Activated gamma-delta T cell treated with anti-CD3 and anti-CD28 coated beads, Interleukin-2, amount 50 U/mL, for 16 hours (primary cell): ENCODE measurements at places on chromosomes 12 and 14.
A peak's percentile ranks its signal among the peaks of the same experiment; 100 is the strongest.

GRCh38 chr12:65524666-65525065, 246.2 kb downstream of the MSRB3 start:
- no peak for DNase-seq

- DNase-seq, result no peak
Observed at GRCh38 chr12:108517288-108518100, 2.4 kb downstream of the FICD start.

GRCh38 chr12:102811110-102811737, 105.8 kb downstream of the PAH start:
- DNase-seq, result no peak

DNA sequence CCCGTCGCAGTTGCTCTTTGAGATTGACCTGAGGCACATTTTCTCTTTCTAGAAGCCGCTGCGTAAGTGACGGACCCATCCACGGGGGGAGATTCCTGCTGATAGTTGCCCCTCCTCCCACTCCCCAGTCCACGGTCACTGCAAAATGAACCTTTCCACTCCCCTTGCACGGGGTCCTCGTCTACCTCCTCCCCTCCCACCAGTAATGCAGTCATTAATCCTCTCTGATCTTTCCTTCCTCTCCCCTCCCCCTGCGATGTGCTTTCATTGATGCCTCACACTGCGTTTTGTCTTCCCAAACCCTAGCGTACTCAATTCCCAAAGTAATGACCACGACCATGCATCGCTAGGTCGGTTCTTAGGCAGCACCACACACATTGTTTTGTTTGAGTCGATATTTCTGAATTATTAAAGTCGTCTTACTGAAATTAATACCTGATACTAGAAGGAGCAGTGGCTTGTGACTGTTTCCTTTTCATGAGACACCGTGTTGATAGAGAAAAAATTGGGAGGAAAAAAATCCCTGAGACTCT, 857 bp downstream of the ETNK1 start:
- DNase-seq, result no peak

GRCh38 chr12:39931857-39932256, 174.0 kb downstream of the SLC2A13 start:
- no peak for DNase-seq

DNA sequence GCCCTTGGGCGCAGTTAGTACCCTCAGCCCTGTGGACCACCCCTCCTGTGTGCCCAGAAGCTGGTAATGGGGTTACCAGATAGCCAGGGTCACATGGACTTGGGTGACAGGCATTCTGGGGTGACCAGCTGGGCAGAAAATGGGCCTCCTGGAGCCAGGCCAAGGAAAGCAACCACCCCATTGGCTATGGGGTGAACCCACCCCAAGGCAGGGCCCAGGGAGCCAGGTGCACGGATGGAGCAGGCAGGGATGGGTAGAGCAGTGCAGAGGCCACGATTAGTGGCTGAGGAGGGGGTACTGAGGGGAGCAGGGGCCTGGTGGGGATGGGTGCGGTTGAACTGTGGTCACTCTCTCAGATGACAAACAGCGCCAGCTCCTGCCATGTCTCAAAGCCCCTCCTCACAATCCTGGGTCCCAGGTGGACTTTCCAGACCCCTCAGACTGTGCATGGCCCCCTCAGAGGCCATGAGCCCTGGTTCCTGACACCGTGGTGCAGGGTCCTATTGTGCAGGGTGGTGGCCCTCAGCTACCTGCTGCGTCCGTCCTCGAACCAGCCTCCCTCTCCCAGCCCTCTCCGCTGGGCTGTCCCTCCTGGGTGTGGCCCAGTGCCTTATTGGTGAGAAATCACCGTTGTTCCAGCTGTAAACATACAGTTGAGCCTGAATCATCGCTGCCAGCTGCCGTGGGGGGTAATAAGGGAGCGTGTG, 23.4 kb upstream of the BEGAIN start:
- DNase-seq, result no peak

DNA sequence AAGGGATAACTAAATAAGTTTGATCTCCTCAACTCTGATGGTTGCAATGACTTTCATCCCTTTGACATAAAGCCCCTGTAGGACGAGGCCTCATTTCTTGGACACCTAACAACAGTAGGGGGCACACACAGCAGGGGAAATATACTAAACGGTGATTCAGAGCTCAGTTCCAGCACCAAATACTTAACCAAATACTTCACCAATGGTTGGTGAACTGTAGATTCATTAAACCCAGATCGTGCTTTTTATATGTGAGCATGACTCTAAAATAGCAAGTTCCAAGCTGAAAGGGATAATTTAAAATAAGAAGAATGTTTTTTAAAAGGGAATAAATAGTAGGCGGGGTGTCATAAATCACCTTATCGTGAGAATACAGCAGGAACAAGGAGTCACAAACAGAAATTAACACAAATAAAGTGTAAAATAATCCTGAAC, 53.2 kb downstream of the ATG2B start:
- DNase-seq, result no peak

DNA sequence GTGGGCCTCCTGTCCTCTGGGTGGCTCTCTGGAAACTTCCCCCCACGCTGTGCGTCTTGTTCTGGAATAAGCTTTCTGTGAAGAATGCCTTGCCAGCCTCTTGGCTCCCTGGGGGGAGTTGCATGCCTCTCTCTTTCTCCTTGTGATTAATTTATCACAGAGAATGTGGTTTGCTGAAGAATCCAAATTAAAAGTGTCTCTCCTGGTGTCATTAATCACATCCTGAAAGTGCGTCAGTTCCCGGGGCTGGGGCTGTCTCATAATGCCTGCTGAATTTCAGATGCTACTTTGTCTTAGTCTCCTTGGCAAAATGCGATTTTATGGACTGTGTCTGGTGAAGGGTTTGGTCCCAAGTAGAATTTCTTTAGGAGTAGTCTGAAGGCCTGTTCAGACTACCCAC, 787.7 kb upstream of the TMEM132C start:
- DNase-seq, result no peak

DNA sequence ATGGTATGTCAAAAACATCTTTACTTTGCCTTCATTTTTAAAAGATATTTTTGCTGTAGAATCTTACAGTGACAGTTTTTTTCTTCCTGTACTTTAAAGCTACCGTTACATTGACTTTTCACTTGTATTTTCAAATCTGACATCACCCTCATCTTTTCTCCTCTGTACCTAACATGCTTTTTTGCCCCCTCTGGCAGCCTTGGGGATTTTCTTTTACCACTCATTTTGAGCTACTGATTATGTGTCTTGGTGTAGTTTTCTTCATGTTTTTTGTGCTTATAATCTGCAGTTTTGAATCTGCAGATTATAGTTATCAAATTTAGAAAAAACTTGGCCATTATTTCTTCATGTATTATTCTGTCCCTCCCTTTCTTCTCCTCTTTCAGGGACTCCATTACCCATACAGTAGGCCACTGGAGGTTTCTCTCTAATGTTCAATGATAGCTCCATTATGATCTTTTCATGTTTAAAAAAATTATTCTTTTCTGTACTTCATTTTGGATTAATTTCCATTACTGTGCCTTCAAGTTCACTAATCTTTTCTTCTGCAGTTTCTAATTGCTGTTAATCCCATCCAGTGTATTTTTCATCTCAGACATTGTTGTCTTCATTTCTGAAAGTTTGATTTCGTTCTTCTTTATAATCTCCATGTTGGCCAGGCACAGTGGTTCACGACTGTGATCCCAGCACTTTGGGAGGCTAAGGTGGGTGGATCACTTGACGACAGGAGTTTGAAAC, 70.0 kb downstream of the ACADS start:
- DNase-seq, result no peak

GRCh38 chr12:106941481-106942156, 14.1 kb upstream of the TMEM263 start:
- no peak for DNase-seq

GRCh38 chr12:2051700-2052621, 826 bp upstream of the CACNA1C start:
- DNase-seq, result no peak

- DNase-seq, result peak; percentile 49
Observed at GRCh38 chr14:22558221-22558913, 30.7 kb downstream of the DAD1 start.
